Activated CD4-positive, CD25-positive, alpha-beta regulatory T cell (primary cell): ENCODE measurements at places on chromosomes 12 and 14.

DNA sequence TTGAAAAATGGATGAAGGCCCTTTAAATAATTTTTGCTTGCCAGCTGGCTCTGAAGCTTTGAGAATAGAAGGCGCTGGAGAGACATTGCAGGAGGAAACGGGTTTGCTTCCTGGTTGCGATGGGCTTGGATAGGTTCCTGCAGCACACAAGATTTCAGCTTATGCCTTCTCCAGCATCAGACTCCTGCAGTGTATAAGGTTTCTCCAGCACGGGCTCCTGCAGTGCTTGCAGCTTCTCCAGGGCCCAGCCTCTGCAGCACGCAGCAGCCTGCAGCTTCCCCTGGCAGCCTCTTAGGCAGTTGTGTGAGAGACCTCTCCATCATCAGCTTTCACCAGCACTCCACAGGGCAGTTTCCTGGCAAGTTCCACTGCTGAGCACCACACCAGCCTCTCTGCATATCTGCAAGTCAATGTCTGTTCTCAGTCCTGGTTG is 78.7 kb upstream of the ZDHHC17 start:
- DNase-seq, result no peak

- DNase-seq, result no peak
Observed at GRCh38 chr12:99110868-99111267, 465.8 kb downstream of the APAF1 start.

- DNase-seq, result no peak
Observed at GRCh38 chr12:83850531-83850930, 1062.1 kb downstream of the SLC6A15 start.

GRCh38 chr12:74535536-74535935 is 2.1 kb upstream of the ATXN7L3B start:
- DNase-seq, result no peak

DNA sequence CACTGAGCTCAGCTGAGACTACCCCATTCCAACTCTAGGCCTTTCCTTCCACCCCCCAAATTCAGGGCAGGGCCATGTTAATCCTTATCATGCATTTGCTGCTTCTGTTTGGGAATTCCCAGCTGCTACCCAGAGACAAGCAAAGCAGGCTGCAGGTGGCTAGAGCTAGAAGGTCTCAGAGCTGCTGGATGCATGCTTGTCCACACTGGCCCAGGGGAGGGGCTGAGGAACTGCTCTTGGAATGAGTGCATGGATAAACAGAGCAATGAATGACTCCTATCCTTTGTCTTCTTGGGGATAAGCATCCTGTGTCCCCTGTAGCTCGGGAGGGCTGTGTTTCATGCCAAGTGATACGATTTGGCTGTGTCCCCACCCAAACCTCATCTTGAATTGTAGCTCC is 136.8 kb upstream of the NOS1 start:
- DNase-seq, result no peak

DNA sequence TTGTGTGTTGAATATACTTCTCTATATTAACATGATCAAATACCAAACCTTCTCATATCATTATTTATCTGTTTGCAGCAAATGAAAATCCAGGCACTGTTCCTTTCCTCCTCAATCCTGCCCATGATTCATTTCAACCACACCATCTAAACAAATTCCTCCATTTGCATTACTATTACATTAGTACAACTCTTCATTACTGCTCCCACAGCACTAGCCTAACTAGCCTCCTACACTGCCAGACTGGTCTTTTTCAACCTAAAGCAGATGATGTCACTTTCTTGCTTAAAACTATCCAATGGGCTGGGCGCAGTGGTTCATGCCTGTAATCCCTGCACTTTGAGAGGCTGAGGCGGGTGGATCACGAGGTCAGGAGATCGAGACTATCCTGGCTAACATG is 117.3 kb upstream of the MYF6 start:
- DNase-seq, result no peak
